ENCODE measurements at places on chromosomes 1 and 21.

DNA sequence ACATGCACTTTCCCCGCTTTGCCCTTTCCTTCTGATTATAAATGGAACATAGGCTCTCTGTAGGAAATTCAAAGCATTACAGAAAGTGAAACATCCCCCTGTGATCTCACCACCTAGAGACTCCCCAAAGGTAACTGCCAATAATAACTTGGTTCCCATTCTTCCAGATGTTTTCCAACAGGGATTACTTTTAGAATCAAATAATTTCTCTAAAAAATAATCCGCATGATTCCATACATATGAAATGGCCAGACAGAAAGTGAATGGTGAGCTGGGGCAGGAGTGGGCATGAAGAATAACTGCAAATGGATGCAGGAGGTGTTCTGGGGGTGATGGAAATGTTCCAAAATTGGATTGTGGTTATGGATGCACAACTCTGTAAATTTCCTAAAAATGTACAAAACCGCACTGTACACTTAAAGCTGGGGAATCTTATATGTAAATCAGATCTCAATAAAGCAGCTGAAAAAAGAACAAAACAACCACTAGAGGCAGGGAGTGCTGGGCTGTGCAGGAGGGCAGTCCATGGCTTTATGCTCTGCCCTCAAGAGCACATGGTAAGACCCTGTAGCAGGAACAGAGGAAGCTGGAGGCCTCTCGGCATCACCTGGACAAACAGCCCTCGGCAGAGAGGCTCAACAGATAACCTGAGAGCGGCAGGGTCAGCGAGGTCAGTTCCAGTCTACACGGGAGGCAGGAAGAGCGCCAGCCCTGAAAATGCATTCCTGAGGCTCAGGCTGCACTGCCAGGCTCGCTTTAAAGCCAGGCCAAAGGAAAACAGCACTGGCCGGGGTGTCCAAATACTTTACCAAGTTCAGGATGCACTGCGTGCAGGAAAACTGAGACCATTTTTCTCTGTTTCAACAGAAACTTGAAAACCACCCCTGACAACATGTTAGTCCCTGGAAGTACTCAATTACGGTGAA lies 39.7 kb downstream of the CAPZB start:
- DNase-seq = no peak

DNA sequence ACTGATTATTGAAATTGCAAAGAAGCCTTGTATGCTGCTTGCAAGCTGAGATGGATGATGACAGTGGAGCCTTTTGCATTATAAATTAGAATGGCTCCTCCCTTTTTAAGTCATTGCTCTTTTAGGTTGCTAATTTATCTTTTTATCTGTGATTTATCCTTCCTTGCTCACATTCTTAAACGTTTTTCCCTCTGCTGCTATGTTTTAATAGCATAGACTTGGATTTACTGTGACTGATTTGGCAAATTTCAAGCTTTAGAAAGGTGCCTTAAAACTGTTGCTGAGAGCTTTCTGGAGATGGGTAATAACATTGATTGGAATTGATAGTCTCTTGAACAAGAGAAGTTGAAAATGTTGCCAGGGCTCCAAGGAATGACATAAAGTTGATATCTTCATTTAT lies 313.5 kb upstream of the SGIP1 start:
- DNase-seq = no peak

- no peak for DNase-seq
These were observed 137.3 kb upstream of the USH2A start for GRCh38 chr1:216560527-216560926.

DNA sequence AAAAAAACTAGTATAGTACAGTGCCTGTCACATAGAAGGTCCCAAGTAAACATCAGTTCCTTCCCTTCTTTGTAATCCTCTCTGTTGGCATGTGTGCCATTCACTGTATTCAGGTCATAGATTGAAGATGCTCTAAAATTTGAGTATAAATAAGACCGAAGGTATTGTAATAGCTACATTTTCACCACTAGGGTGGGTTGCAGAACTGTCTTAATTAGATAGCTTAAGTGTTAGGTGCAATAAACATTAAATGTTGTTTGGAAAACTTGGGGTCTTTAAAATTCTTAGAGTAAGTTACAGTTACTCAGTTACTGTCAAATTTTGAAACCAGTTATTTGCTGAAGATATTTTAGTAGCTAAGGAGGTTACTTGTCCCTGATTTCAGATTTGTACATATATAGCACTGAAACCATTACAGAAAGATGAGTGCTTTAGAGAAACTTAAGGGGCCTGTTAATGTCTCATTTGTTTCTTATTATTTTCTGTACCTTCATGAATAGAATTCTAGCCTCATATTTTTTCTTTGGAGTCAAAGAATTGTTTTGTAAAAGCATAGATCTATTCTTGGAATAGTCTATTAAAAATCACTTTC lies 24.3 kb downstream of the PER3 start:
- DNase-seq = no peak

- no peak for DNase-seq
These were observed 145.4 kb downstream of the GALNT2 start for GRCh38 chr1:230212405-230212936.

GRCh38 chr1:240350910-240351331 lies 259.2 kb downstream of the FMN2 start:
- no peak for DNase-seq

DNA sequence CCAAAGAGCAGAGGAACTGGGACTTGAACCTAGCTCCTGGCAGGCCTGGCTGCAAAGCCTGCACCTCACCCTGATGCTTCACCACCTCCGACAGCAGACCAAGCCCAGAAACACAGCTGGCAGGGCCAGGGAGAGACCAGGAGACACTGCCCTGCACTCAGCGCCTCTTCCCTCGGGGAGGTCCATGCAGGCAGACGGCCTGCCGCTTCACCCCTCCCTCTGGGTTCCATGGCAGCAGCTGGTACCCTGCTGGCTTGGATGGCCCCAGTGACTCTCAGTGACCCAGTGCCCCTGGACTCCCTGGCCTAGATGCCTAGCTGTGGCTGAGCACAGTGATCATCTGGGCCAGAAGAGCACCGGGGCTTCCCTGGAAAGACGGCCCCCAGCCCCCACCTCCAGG lies 65.3 kb upstream of the TARDBP start:
- DNase-seq = no peak

GRCh38 chr21:38756746-38757145 lies 49.0 kb upstream of the ETS2 start:
- DNase-seq = no peak

DNA sequence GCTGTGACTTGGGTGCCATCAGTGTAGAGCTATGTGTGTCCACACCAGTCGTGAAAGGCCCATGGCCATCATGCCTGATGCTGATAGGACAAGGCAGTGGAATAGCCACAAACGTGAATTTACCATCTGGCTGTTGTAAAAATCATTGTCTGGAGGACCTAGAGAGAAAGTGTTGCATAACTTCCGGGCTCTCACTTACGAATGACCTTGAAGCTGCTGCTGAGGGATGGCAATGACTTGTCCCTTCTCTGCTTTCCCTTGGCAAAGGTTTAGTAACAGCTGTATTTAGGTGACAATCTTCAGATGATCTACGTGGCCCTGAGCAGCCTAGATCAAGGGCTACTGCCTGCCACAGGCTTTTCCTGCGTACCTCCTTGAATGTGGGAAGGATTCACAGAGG lies 5.8 kb downstream of the ATP1B1 start:
- DNase-seq = no peak

Measured in smooth muscle cell of the brain vasculature (primary cell).